ENCODE measurements at places on chromosomes 11 and 22.

GRCh38 chr11:1197886-1198560, 24.8 kb upstream of the MUC5B start:
- DNase-seq = no peak

DNA sequence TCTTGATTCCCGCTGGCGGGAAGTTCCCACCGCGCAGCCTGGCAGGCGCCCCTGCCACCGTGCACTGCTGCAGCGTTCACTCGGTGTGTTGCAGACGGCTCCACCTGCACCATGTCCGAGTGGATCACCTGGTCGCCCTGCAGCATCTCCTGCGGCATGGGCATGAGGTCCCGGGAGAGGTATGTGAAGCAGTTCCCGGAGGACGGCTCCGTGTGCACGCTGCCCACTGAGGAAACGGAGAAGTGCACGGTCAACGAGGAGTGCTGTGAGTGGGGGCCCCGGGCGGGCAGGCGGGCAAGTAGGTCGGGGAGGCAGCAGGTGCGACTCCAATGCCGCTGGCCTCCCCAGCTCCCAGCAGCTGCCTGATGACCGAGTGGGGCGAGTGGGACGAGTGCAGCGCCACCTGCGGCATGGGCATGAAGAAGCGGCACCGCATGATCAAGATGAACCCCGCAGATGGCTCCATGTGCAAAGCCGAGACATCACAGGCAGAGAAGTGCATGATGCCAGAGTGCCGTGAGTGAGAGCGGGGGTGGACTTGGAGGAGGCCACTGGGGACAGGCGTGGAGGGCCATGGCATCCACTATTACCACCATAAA, 99.7 kb downstream of the RRAS2 start:
- DNase-seq = no peak

- no peak for DNase-seq
These were observed 76.2 kb upstream of the OPCML start for GRCh38 chr11:133608496-133608895.

DNA sequence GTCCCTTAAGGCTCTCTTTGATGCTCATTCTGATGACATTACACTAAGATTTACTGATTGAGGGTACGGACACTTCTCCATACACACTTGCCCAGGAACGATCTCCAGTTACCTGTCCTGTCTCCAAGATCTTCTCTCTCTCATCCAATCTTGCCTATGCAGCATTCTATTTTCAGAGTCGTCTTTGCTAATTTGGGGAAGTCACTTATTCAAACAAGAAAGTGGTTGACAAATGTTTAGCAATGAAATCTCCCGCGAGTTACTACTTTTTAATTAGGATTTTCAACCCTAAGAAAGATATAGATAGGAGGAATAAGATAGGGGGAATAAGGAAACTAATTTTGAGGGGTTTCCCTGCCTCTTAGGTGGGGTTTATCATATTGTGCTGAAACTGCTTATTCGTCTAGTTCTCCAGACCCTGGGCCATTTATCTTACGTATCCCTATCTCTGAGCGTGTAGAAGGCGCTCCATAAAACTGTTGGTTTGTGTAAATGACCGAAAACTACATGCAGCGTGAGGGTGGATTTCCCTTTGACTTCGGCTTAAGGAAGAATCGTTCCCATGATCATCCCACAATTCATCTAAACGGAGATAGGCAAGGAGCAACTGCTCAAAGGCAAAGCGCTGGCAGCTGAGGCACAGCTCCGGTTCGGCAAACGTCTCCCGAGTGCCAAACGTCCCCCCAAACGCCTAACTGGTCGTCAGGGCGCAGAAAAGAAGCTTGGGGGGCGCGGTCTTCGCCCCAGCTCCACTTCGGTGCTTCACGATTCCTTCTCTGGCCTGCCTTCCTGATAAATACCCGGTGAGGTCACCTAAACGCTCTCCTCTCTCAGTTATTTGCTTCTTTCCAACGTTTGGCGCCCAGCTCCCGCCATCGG, 804 bp downstream of the APIP start:
- DNase-seq = no peak

GRCh38 chr22:47172771-47173534, 410.5 kb downstream of the TBC1D22A start:
- DNase-seq = no peak

- peak; percentile 12 for DNase-seq
These were observed 27.6 kb downstream of the RIBC2 start for GRCh38 chr22:45441138-45441537.

GRCh38 chr22:48179571-48180546, 1417.4 kb downstream of the TBC1D22A start:
- no peak for DNase-seq

- DNase-seq = no peak
These were observed 49.9 kb downstream of the TRIM29 start for GRCh38 chr11:120088056-120088455.

GRCh38 chr11:34260072-34260575, 97.7 kb downstream of the ABTB2 start:
- DNase-seq = no peak

GRCh38 chr11:113163291-113164030, 150.9 kb upstream of the TTC12 start:
- no peak for DNase-seq

DNA sequence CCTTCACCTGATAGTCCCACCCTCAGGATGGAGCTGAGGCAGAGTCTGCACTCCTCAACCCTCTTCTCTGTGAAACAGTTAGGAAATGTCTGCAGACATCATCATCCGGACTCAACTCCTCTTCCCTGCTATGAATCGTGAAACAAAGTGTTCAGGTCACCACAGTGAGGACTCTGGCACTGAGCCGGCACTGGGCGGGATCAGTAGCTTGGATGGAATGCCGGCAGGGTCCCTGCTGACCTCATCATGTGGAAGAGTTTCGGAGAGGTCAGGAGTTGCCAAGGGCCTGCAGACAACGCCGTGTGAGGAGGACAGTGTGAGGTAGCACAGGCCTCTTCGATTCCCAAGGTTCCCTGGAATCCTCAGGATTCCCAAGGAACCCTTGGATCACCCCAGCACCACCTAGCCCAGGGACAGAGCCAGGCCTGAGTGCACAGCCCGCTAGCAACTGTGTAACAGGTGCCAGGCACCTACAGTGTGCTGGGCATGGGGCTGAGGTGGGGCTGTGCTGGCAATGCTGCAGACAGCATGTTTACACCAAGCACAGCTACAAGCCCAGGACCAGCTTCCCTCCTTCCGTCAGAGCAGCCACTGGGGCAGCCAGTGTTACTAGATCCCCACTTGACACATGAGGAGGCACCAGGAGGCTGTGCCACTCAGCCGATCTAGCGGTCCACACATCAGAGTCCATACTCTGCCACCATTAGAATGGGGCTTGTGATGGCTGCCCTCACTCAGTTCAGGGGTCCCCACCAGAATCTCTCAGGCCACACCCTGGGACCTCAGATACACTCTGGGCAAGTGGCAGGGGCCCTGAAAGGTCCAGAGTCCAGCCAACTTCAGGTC, 693 bp upstream of the LINC01488 start:
- DNase-seq = no peak

DNA sequence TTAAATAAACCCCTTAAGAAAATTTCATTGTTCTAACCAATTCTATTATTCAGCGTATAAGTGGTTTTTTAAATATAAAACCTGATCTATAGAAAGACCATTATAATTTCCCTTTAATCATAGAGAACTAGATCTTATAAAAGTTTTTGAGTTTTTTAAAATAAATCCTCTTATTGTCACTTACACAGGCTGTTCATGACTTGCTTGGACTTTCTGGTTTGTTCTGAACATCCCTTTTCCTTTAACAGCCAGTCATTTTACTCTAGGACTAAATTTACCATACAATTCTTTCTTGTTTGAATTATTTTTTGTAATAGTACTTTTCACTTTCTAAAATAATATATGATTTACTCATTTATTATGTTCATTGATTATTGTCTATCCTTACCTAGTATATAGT, 4.7 kb downstream of the NXPE2 start:
- no peak for DNase-seq

GRCh38 chr11:64208796-64209562, 2.5 kb downstream of the FERMT3 start:
- no peak for DNase-seq

DNA sequence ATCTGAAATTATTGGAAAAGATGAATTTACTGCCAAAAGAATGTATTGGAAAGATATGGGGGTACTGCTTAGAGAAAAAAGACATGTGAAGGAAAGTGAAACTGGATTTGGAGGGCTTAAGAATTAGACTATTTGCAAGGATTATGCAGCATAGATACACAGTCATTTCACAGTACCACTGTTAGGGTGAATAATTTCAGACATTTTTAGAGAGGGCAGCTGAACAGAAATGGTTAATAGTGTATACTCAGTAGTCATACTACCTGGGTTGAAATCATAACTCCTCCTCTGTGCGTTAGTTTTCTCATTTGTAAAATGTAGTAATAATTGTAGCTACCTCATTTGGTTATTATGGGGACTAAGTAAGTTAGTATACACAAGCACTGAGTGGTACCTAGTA, 33.0 kb downstream of the GAS2 start:
- DNase-seq = no peak
